ENCODE measurements at places on chromosomes 16 and 17. TPM values are rescaled to one million over a fixed set of nuclear protein-coding genes. Genes with fewer than 3 reads are reported as not detected.
A peak's percentile ranks its signal among the peaks of the same experiment; 100 is the strongest.

DNA sequence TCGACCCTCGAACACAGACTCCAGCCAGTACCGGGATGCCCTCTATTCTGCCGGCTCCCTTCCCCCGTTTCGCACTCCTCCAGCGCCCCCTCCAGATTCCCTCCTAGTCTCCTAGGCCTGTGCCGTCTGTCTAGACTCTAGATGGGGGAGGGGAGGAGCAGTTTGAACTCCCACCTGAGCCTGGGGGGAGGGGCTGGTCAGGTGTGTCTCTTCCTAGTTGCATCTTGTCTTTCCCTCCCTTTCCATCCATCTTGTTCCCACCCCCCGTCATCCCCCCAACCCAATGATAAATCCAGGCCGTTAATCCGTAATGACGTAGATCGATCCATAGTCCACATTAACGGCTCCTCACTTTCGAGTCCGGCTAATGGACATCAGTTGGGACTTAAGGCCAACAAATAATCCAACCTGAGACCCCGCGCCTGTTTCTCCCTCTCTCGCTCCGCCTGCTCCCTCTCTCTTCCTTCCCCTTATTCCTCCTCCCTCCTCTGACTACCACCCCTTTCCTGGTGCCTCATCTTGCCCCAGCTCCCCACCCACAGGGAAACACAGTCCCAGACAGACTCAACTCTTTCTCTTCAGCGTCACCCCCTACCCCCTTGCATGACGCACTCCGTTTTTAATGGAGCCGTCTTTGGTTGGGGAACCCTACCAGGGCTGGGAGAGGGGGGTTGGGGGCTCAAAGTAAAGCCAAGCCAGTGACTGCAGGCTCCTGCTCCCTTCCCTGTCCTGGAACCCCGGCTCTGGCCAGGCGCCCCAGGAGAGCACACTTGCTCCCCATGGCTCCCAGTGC lies 3.4 kb upstream of the HOXB5 start:
- no peak overlapping the region for H3K27ac ChIP-seq
- H3K4me3 ChIP-seq, result peak overlapping the region; percentile 48
- peaks cover 26% of the 10 kb centered on the region for H3K4me1 ChIP-seq

MYH2 gene
- not detected for total RNA-seq

EMC6 gene
- total RNA-seq, result 21.5 TPM

DNA sequence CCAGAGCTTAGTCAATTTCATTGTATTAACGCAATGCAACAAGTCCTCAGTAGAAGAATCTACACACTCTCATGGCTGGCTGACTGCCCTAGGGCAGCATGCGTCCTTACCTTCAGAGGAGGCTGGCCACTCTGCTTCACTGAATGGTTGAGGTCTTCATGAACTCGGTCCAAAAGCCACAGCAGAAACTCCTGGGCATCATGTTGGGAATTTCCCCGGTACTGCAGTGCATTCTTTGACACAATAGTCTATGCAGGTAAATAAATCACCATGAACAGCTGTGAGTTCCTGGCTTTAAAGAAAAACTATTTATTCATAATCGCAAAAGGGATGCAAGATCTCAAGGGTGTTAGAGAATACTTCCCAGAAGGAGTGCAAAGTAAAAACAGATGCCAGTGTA lies 41.3 kb downstream of the USP31 start:
- H3K27me3 ChIP-seq, result no peaks in the 10 kb centered on the region
- H3K36me3 ChIP-seq, result peaks cover 2% of the 10 kb centered on the region
- DNase-seq, result no peak
- H3K27ac ChIP-seq, result no peak overlapping the region

- H3K27me3 ChIP-seq, result 0 out of 2 replicates have a peak, but pooled peaks cover 3% of the 10 kb centered on the region
- no peaks in the 10 kb centered on the region for H3K36me3 ChIP-seq
- peaks cover 8% of the 10 kb centered on the region for H3K4me1 ChIP-seq
- no peak overlapping the region for H3K27ac ChIP-seq
These were observed 70.3 kb downstream of the PMP22 start for GRCh38 chr17:15194859-15195277.

NPIPB2 gene
- total RNA-seq, result 0.53 TPM

DNA sequence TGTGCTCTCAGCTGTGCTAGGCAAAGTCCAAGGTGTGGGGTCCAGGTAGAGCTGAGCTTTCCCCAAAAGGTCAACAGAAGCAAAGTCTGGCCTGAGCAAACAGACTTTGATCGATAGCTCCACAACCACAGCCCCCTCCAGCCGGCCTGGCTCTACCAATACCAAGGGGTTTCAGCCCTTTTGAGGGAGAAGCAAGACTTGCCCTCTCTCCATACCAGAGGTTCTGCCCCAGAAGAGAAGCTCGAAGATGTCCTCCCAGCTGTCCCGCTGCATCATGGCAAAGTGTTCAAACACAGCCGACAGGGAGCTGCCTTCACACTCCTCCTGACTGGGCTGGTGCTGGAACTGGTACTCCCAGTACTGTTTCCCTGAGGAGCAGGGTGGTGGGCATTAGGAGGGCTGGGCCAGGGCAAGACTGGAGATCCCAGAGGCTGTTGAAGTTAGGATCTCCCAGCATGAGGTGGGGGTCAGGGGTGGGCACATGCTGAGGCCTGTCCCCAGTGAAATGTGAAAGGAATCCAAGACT lies 1.7 kb downstream of the VTN start:
- H3K27me3 ChIP-seq, result no peaks in the 10 kb centered on the region
- peaks cover 24% of the 10 kb centered on the region for H3K4me1 ChIP-seq
- no peak overlapping the region for H3K4me3 ChIP-seq

BAHCC1 gene
- 5.7 TPM for total RNA-seq

DNA sequence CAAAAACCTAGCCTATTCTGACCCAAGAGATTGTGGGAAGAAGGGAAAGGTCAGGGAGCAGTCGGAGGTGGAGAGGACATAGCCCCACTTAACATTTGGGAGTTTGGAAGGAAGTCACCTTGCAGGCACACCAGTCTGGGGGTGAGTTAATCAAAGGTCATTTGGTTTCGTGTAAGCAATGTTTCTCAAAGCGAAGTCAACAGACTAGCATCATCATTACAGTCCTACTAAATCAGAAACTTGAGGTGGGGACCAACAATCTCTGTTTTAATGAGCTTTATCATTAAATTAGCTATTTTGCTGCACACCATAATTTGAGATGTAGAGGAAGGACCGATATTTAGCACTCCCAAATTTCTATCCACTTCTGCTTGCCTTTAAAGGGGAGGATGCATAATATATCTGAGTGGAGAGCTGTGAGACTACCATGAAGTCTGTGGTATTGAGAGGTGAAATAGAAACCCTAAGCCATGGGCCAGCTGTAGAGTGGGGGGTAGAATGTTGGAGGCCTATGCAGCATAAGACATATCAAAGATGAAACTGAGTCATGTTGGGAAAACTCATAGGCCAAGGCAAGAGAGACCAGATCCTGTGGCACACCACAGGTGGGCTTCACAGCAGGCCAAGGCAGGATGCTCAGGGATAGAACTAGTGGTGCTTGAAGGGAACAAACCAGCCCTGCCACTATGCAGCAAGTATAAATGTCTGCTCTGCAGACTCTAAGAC lies 141.7 kb upstream of the ANKFN1 start:
- H3K36me3 ChIP-seq, result no peaks in the 10 kb centered on the region
- H3K4me1 ChIP-seq, result no peaks in the 10 kb centered on the region
- H3K4me3 ChIP-seq, result no peak overlapping the region
- no peak overlapping the region for H3K27ac ChIP-seq

GRCh38 chr16:55901566-55902217 lies 26.5 kb upstream of the CES5A start:
- no peak overlapping the region for H3K27ac ChIP-seq
- no peaks in the 10 kb centered on the region for H3K36me3 ChIP-seq
- H3K27me3 ChIP-seq, result no peaks in the 10 kb centered on the region
- no peak overlapping the region for H3K4me3 ChIP-seq
- H3K4me1 ChIP-seq, result no peaks in the 10 kb centered on the region

GRCh38 chr17:73323409-73324159 lies 11.8 kb upstream of the CDC42EP4 start:
- H3K4me3 ChIP-seq, result no peak overlapping the region
- H3K36me3 ChIP-seq, result no peaks in the 10 kb centered on the region
- H3K27me3 ChIP-seq, result no peaks in the 10 kb centered on the region

- no peak overlapping the region for H3K27ac ChIP-seq
- H3K27me3 ChIP-seq, result no peaks in the 10 kb centered on the region
- no peaks in the 10 kb centered on the region for H3K36me3 ChIP-seq
- H3K4me3 ChIP-seq, result no peak overlapping the region
- peaks cover 9% of the 10 kb centered on the region for H3K4me1 ChIP-seq
- no peak for DNase-seq
These were observed 139.3 kb upstream of the IRX3 start for GRCh38 chr16:54425681-54426552.

DNA sequence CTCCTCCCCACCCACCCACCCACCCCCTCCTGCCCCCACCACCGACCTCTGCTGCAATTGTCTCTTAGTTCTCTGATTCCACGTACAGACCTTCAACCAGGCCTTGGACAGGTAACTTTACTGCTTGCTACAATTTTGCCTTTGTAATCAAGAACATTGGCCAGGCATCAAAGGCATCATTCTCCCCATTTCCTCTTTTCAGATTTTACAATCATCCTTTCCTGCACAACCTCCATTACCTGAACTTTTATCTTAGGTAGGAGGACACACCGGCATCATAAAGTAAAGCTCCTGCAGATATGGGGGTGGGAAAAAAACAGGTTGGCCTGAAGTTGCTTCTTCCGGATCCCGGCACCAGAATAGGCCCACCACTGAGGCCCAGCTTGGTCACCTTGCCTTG lies 25.7 kb upstream of the SUPT4H1 start:
- H3K36me3 ChIP-seq, result no peaks in the 10 kb centered on the region
- no peaks in the 10 kb centered on the region for H3K4me1 ChIP-seq
- H3K27ac ChIP-seq, result no peak overlapping the region
- H3K4me3 ChIP-seq, result no peak overlapping the region
- DNase-seq, result no peak

TBC1D3C gene
- total RNA-seq, result not detected

DNA sequence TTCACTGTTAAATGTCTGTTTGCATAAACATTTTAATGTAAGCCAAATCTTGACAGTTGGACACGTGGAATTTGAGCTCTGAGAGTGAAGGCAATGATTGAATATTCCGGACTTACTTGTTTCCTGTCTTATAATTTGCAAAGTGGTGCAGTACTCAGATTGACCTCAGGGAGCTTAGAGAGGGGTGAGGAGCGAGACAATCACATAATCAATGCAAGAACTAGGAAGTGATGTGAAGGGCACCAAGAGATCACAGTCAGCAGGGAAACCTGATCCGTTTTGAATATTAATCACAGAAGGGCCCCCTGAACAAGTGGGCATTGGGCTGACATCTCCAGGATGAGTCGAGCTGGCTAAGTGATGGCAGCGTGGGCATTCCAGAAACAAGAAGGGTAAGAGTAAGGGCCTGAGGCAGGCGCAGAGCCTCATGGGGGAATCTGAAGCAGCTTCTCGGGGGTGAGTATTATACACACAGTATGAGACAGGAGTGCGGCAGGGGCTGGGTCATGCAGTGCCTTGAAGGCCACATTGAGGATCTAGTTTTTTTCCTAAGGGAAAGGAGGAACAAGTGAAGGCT lies 26.1 kb downstream of the TEX2 start:
- no peaks in the 10 kb centered on the region for H3K27me3 ChIP-seq
- no peak for DNase-seq
- no peaks in the 10 kb centered on the region for H3K36me3 ChIP-seq
- no peak overlapping the region for H3K4me3 ChIP-seq
